ENCODE measurements at places on chromosomes 16 and 17.

DNA sequence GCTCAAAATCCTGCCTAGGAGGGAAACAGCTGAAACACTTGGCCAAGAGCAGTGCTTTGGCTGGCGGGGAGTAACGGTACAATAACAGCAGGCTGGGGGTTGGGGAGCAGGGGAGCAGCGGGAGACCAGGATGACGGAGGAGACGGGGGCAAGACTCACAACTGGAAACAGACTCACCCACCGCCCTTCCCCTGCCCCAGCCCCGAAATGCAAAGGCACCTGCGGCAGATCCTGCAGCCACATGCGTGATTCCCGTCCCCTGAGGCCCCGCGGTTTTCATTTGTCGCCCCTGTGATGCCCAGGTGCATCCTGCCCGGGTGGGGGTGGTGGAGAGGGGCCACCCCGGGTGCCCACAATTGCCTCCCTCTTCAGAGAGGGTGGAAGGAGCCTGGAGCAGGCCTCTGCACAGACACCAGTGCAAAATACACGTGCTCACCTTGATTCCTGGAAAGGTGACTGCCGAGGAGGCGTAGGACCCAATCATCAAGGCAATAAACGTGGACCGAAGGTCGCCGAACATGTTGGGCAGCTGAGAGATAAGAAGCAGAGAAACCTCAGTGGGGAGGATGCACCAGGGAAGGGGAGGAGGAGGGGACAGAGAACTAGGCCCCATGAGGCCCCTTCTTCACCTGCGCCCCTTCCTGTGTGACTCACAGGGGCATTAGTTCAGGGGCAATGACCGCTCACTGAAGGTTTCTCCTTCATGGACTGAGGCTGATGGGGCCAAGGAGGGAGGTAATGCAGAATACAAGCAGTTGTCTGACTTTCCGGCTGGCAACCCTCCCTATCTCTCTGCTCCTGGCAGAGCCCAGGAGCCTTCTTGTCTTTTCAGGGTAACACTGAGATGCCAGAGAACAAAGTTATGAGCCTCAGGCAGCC lies 30.4 kb upstream of the PITPNA start:
- DNase-seq = no peak

GRCh38 chr16:88770461-88771293 lies 14.3 kb downstream of the PIEZO1 start:
- peak; percentile 67 for DNase-seq

GRCh38 chr16:505479-506245 lies 21.9 kb upstream of the CAPN15 start:
- DNase-seq = no peak

GRCh38 chr17:50943575-50943933 lies 77.4 kb upstream of the TOB1 start:
- no peak for DNase-seq

- peak; percentile 31 for DNase-seq
These were observed 120.9 kb downstream of the METRNL start for GRCh38 chr17:83200231-83200699.

Data from muscle of back (tissue), 13 donors.